ENCODE measurements at places on chromosomes 5 and 9.

GRCh38 chr5:78597974-78598371 lies 50.6 kb downstream of the LHFPL2 start:
- no peaks in the 10 kb centered on the region for H3K4me1 ChIP-seq
- no peak for DNase-seq
- no peaks in the 10 kb centered on the region for H3K36me3 ChIP-seq
- H3K27me3 ChIP-seq = peaks cover 7% of the 10 kb centered on the region
- no peak overlapping the region for H3K27ac ChIP-seq

GRCh38 chr9:101536351-101536750 lies 2.7 kb downstream of the RNF20 start:
- peaks cover 23% of the 10 kb centered on the region for H3K4me1 ChIP-seq
- peaks cover 5% of the 10 kb centered on the region for H3K27me3 ChIP-seq
- H3K4me3 ChIP-seq = no peak overlapping the region
- no peaks in the 10 kb centered on the region for H3K36me3 ChIP-seq
- H3K27ac ChIP-seq = no peak overlapping the region

DNA sequence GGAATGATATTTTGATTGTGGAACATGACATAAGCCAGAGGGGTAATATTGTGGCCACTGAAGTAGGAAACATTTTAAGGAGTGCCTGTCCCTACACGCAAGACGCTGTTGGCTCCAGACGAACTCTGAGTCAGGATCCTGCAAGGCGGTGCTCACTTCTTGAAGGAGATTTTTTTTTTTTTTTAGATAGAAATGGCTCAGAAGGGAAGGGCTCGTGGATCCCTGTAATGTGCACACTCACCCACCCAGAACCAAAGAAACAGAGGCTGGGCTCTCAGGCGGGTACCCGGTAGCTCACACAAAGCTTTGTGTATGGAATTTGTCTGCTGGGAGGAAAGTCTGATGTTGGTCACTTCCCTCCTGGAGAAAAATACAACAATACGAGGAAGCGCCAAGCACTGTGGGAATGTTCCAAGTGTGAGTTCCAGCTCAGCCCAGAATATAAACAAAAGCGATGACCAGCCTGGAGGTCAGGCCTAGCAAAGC lies 25.7 kb downstream of the RAPGEF1 start:
- H3K36me3 ChIP-seq = peaks cover 6% of the 10 kb centered on the region
- peaks cover 87% of the 10 kb centered on the region for H3K4me1 ChIP-seq
- H3K4me3 ChIP-seq = no peak overlapping the region
- no peak overlapping the region for H3K27ac ChIP-seq
- no peaks in the 10 kb centered on the region for H3K27me3 ChIP-seq

DNA sequence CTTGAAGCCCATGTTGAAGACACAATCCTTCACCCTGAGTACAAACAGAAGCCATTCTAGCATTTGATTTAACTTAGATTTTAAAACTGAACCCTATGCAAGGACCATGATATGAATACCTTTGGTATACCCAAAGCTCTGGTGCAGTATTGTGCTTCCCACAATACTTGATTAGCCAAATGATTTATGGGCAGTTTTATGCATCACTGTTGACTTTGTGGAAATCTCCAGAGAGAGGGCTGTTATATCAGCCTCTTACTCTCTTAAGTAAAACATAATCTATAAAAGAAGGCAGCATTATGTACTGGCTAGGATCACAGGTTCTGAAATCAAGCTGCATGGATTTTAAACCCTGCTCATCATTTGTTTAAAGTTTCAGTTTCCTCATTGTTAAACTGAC lies 762.8 kb downstream of the EFNA5 start:
- no peaks in the 10 kb centered on the region for H3K4me1 ChIP-seq
- no peak for DNase-seq
- H3K36me3 ChIP-seq = no peaks in the 10 kb centered on the region
- H3K27me3 ChIP-seq = peaks cover 2% of the 10 kb centered on the region
- no peak overlapping the region for H3K4me3 ChIP-seq
- no peak overlapping the region for H3K27ac ChIP-seq

DNA sequence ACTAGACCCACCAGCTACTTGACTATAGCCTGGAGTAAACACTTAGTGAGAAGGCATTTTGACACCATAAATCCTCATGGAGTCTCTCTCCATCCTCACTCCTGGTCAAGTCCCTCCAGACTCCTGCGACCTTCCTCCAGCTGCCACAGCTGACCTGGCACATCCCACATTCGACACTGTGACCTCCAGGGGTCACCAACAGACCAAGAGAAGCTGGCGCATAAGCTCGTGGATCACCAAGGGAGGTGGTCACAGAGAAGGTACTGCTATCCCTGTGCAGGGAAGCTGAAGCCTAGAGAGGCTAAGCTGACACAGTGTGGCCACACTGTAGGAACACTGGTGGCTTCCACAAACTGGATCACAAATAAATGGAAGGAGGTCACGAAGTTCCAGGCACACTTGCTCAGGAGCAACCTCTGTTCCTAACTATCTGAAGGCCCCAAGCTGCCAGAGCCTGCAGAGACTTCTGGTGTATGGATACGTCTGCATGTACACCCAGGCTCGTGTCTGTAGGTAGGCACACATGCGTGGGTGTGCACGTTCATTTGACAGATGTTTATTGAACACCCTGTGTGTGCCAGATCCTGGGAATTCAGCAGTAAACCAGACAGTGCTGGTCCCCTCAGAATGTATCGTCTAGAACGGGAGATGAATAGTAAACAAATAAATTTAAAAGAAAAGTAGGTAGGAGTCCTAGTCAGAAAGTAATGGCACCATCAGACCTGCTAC lies 104.4 kb downstream of the C5orf15 start:
- peaks cover under 1% of the 10 kb centered on the region for H3K4me1 ChIP-seq
- H3K27ac ChIP-seq = no peak overlapping the region
- H3K4me3 ChIP-seq = no peak overlapping the region
- H3K27me3 ChIP-seq = peaks cover 5% of the 10 kb centered on the region
- H3K36me3 ChIP-seq = no peaks in the 10 kb centered on the region

GRCh38 chr9:91187311-91187964 lies 174.3 kb downstream of the AUH start:
- DNase-seq = no peak
- H3K27ac ChIP-seq = peak overlapping the region; percentile 55
- H3K27me3 ChIP-seq = peaks cover 2% of the 10 kb centered on the region
- H3K36me3 ChIP-seq = no peaks in the 10 kb centered on the region
- peaks cover 34% of the 10 kb centered on the region for H3K4me1 ChIP-seq

DNA sequence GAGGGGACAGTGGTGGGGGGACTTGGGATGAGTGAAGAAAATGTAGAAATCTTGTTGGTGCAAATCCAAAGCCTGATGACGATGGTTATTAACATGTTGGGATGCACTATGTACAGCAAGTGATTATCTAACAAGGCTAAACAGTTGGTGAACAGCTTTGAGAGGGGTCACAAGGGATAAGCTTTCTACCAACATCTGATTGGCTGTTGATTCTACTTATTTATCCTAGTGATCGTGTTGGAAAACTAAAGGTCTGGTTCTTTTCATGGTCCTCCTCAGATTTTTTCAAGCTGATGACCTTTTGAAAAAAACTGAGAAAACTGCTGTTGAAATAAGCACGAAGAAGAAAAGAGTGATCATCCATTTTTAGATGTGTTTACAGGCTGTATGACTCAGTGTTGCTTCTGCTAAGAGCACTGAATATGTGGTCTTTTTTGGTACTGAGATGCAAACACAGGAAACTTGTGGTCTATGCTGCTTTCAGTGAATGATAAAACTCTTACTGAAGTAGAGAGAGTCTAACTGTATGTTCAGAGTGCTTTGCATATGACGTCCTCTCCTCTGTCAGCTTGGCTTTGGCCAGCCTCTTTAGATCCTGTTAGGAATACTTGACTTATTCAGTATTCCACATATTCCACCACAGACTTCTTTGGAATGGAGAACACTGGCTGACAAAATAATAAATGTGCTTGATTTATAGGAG lies 174.8 kb downstream of the SLF1 start:
- peaks cover 49% of the 10 kb centered on the region for H3K4me1 ChIP-seq
- peak overlapping the region; percentile 72 for H3K4me3 ChIP-seq
- DNase-seq = peak; percentile 46
- peaks cover 2% of the 10 kb centered on the region for H3K27me3 ChIP-seq

GRCh38 chr9:111992523-111992922 lies 95.9 kb downstream of the UGCG start:
- no peak overlapping the region for H3K27ac ChIP-seq
- H3K4me3 ChIP-seq = no peak overlapping the region
- H3K27me3 ChIP-seq = peaks cover 2% of the 10 kb centered on the region
- DNase-seq = no peak

DNA sequence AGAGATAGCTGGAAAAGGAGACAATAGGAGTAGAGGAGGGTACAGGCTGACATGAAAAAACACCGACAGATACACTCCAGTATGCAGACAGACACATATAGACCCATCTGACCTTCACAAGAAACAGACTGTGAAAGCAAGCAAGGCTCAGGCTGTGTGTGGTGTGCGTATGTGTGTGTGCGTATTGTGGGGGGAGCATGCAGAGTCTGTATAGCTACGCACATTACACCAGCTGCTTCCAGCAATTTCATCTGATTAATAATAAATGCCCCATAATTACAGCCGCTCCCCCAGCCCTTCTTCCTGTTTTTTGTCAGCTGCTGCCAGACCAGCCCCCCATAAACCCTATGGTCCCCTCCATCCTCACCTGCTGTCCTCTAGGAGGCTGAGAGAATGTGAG lies 6.7 kb downstream of the CNTFR start:
- peaks cover 20% of the 10 kb centered on the region for H3K27me3 ChIP-seq
- DNase-seq = no peak
- no peaks in the 10 kb centered on the region for H3K36me3 ChIP-seq
- no peaks in the 10 kb centered on the region for H3K4me1 ChIP-seq

DNA sequence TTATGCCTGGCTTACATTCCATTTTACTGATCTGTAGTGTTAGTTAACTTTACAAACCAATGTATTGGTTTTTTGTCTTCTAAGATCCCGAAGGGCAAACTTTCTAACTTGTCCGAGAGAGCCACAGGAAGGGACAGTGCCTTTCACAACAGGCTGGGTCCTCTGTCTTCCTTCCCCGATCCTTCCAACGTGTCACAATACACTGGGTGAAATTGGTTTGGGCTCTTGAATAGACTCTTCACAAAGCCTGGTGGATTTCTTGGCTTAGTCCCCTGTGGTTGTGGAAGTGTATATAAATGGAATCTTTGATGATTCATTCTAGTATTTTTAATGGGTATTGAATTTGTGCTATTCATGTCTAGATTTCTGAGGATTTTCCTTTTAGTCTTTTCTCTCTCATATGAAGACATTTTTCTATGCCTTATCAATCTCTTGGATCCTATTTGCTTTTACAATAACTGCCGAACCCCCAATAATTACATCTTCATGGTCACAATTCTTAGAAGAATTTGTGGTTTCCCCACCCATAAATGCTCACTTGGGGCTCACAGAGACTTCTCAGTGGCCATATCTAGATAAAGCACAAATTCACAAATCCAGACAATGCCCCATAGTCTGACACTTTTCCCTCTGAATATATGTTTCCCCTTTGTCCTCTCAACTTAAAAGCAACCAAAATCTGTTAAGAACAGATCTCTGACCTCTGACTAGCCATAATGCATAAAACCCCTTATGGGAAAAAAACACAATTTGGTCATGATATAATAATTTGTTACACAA lies 107.7 kb downstream of the MTRR start:
- H3K27ac ChIP-seq = no peak overlapping the region
- no peaks in the 10 kb centered on the region for H3K27me3 ChIP-seq
- H3K4me3 ChIP-seq = no peak overlapping the region
- H3K4me1 ChIP-seq = no peaks in the 10 kb centered on the region

- H3K4me1 ChIP-seq = no peaks in the 10 kb centered on the region
- H3K27ac ChIP-seq = no peak overlapping the region
- no peaks in the 10 kb centered on the region for H3K36me3 ChIP-seq
- no peak for DNase-seq
Observed at GRCh38 chr9:124758061-124758460, 13.1 kb downstream of the NR6A1 start.

Data from immature natural killer cell (primary cell).